Fibroblast of upper back skin (primary cell): ENCODE measurements at places on chromosomes 1 and 21.

GRCh38 chr1:46675549-46676314 lies 4.1 kb downstream of the TEX38 start:
- DNase-seq, result no peak

- DNase-seq, result no peak
Measured at GRCh38 chr1:15876357-15877055, 29.0 kb downstream of the SPEN start.

DNA sequence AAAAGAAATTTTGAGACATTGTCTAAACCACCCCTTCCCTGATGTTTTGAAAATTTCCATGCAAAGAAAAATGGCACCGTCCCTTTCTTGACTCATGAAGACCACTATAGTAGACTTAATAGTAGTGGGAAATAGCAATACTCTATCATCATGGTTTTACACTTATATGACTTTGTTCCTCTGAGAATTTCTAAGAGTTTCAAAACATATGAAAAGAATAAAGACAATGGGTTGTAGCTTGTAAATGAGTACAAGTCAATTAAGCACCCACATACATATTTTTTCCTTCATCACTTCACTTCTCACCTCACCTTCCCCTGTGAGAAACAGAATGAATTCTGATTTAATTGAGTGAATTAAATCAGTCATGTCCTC lies 151.7 kb downstream of the LYPLAL1 start:
- no peak for DNase-seq

DNA sequence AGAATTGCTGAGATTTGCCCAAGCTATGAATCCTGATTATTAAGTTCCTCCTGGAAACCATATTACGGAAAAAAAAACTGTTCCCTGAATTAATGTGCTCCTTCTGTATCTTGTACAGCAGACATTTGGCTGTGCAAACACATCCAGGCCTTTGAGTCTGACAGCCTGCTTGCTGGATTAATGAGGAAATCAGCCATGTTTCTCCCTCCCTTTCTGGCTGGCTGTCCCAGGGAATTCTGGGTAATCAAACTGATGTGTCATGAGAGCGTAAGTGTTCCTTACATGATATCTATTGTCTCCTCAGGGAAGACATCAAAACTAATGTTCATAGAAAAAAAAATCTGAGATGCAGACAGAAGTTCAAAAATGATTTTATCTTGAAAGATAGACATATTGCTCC lies 18.8 kb downstream of the PGBD5 start:
- DNase-seq, result no peak

DNA sequence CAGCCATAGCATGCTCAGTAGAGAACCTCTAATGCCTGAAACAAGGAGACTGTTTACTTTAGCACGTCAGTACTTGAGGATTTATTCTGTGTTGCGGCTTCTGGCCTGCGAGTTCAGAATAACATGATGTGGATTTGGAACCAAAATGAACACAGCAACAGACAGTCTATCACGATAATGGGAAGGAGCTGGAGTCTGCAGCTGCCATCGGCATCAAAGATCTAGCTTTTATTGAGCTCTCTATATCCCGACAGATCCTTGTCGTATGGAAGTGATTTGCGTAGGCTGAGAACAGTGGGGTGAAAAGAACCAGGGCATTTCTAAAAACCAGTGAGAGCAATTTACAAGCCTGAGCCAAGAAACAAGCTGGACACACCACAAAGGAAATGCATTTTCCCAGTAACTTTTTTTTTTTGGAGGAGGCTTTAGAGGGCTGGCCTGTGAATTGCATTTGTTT lies 294.2 kb downstream of the KIF26B start:
- peak; percentile 68 for DNase-seq

DNA sequence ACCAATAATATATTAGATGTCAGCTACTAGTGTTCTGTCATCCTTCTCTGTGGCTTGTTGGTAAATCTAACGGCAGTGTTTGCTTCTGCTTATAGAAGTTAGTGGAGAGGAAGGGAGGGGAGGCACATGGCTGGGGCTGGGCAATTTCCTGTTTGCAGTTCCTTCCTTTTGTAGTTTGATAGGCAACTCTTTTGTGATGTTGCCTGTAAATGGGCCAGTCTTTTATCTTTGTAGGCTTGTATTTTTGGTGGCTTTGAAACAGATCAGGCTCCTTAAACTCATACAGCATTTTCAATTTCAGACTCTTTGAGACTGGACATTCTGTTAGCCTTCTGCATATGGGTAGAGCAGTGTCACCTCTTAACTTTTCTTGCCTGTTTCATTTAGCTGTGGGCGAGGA lies 48.1 kb downstream of the CDC14A start:
- no peak for DNase-seq

DNA sequence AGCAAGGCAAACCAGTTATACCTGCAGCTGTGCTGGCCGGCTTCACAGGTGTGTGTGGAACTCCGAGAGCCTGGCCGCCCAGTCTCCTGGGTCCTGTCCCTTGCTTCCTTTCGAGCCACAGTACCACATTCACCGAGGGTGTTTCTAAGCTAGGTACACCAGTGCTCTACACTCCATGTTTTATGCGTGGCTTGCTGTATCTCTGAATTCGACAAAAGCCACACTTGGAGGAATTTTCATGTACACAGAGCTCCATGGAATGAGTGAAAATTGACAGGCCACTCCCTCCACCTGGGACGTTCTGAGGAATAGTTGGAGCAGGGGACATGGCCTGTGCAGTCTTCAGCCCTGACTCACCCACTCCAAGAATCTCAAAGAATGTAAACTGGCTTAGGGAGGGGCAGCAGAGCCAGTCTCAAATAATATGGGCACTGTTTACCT lies 14.0 kb downstream of the ETS2 start:
- DNase-seq, result peak; percentile 78

- DNase-seq, result no peak
Measured at GRCh38 chr1:175009532-175009931, 9.8 kb downstream of the CACYBP start.

DNA sequence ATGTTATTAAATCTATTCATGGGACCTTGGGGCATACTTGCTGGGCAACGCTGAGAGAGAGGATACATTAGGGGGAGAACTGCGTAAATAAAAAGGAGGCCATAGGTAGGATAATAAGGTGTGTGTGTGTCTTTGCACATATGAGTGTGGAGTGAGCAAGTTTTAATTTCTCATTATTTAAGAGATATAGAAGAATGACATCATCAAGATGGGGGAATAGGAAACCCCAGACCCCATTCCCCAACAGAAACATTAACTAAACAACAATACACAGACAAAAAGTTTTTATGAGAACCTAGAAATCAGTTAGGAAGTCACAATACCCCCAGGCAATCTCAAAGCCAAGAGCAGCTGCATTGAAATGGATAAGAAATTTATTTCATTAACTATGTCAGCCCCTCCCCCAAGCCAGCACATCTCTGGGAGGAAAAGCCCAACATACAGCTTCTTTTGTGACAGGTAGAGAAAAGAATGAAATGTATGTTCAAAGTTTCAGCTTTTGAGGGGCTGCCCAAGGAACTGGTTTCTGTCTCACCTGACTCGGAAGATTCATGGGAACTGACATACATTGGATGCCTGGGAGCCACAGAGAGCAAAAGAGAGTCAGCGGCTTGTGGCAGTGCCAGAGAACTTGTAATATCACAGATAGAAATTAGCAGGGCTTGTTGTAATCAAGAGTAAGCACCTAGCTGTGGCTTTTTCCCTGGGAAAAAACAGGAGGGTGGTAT lies 234.3 kb upstream of the NFIA start:
- DNase-seq, result peak; percentile 16

DNA sequence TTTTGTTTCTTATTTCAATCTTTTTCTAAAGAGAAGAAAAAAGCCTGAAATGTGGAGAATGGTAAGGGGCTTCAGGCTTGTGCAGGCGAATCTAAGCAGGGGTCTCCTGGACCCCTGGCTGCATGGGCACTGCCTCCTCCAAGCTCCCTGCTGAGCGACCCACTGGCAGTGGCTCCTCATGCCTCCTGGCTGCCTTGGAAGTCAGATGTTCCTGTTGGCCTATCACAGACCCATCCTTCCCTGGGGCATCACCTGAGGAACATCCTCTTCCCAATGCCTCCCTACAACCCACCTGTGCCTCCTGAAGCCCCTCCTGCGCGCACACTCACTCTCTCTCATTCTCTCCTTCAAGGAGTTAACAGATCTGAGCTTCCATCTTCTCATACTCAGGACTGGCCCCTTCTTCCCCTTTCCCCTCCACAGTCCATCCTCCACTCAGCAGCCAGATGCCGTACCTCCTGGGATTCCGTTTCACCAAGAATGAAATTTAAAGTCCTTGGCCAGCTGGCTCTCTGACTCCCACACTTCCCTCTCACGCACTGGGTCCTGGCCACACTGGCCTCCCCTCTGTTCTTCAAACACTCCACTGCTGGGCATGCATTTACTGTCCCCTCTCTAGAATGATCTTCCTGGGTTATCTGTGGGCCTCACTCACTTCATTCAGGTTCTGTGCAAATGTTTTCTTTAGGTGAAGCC lies 41.7 kb downstream of the AZIN2 start:
- no peak for DNase-seq

DNA sequence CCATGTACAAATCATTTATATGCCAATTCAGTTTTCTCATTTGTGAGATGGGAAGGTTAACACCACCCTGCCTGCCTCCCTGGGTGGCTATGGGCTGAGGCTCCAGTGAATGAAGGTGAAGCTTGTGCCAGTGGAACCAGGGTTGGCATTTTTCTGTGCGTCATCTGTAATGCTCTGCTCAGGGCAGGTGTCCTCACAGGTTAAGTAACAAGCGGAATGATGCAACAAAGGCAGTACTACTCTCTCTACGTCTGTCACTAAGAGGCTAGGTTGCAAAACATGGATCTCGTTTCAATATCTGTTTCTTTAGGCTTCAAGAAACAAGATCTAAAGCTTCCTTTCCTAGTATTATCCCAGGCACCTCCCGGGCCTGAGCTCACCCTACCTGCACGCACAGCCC lies 67.0 kb upstream of the ZNF648 start:
- no peak for DNase-seq

DNA sequence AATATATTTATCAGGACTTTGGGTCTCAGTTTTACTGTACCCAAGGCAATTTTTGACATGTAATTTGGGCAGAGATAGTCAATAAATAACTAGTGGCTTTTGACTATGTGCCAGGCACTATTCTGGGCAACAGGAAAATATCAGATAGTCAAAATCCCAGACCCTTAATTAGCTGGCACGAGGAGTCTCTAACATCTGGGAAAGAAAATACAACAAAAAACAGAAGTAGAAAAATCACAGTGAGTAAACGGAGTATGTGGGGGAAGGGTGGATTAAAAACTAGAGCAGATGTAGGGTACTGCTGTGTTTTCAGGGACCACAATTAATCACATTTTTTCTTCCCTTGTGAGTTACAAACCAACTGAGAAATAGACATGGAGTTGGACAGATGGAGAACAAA lies 217.8 kb downstream of the NCAM2 start:
- DNase-seq, result no peak

GRCh38 chr1:164673584-164674214 lies 114.7 kb downstream of the PBX1 start:
- no peak for DNase-seq

DNA sequence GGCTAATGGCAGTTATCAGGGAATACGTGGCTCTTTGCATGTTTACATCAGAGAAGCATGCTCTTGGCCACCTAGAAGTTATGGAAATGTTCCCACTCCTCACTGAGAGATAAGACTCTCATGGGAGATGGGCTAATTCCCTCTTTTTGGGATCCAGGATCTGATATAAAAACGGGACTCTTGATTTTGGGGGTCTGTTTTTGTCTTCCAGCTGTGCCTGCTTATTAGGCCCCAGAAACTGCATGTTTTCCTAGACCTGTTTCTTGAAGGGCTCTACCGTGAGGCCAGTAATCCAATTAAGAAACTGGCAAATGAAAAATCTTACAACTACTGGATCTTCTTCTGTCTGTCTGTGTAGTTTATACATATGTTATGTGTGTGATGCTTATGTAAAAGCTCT lies 47.0 kb upstream of the PTCH2 start:
- DNase-seq, result no peak

DNA sequence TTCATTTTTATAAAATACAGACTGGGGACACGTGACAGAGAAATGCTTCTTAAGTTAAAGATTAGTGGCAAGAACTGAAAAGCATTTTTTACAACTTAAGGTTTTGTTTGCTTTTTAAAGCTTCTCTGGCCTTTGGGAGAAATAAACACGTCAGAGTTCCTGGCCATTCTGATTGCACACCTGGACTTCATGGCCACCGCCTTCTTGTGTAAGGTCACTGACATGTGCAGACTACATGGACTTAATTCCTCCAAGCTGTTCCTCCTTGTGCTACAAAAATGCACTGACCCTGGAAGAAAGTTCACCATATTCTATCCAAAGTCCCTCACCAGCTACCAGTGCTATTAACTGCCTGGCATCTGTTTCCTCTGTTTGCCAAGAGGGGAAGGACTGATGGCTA lies 56.1 kb downstream of the GADD45A start:
- no peak for DNase-seq

GRCh38 chr1:41333146-41333784 lies 28.0 kb upstream of the FOXO6 start:
- DNase-seq, result peak; percentile 33

GRCh38 chr1:159132271-159132881 lies 39.0 kb upstream of the CADM3 start:
- peak; percentile 57 for DNase-seq

DNA sequence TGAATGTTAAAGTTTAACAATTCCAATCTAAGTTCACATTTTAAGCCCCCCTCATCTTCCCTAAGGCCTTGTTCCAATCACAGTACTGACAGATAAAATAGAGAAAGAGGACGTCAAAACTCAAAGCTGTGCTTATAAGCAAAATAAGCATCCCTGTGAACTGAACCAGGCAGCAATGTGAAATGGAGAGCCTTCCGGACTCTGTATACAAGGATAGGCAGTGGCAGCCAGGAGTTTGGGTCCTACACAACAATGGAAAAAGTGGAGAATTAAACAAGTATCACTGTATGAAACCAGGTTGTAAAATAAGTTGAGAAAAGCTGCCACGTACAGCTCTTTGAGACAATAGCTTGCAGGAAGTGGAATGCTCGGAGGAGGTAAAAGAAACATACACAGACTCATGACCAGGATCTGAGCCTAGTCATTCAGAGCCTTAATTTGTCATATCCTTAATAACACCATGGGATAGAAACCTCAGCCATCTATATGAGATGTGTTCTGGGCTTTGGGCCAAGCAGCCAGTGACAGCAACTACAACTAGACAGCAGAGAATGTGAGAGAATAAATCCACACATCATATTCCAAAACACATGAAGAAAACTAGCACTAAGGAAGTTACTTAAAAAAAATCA lies 55.2 kb upstream of the PALMD start:
- DNase-seq, result peak; percentile 96

DNA sequence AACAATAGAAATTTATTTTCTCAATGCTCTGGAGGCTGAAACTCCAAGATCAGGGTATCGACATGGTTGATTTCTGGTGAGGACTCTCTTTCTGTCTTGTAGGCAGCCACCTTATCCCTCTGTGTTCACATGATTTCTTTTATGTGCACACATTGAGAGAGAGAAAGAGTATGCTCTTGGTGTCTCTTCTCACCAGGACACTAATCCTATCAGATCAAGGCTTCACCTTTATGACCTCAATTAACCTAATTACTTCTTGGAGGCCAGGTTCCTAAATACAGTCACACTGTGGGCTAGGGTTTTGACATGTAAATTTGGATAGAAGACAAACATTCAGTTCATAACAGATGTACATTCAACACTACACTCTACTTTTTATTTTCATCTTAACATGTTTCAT lies 1094.2 kb upstream of the ADGRL2 start:
- DNase-seq, result no peak
